ENCODE measurements at places on chromosomes 7 and 10.
A peak's percentile ranks its signal among the peaks of the same experiment; 100 is the strongest.

DNA sequence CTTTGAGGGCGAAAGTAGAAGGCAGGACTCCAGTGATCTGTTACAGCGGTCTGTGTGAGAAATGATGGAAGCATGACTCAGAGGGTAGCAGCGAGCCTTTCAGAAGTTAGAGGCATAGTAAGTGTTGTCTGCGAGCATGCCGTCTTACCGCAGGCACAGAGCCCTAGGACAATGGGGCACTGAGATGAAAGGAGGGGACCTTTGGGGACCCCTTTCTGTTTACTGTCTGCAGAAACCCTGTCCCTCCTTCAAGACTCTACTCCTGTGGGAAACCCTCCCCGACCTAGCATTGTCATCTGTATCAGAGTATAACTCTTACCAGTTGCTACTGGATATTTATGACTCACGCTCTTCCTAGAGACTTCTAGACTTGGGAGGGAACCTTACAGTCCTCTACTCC, 87.2 kb upstream of the AGK start:
- H3K4me3 ChIP-seq = no peak overlapping the region
- H3K36me3 ChIP-seq = no peaks in the 10 kb centered on the region
- H3K27me3 ChIP-seq = no peaks in the 10 kb centered on the region
- no peak for DNase-seq
- no peaks in the 10 kb centered on the region for H3K4me1 ChIP-seq

- no peak for DNase-seq
- H3K4me3 ChIP-seq = no peak overlapping the region
- H3K4me1 ChIP-seq = no peaks in the 10 kb centered on the region
- H3K27me3 ChIP-seq = no peaks in the 10 kb centered on the region
- H3K27ac ChIP-seq = no peak overlapping the region
- no peaks in the 10 kb centered on the region for H3K36me3 ChIP-seq
These were observed 96.6 kb downstream of the ANKRD30A start for GRCh38 chr10:37222046-37222445.

DNA sequence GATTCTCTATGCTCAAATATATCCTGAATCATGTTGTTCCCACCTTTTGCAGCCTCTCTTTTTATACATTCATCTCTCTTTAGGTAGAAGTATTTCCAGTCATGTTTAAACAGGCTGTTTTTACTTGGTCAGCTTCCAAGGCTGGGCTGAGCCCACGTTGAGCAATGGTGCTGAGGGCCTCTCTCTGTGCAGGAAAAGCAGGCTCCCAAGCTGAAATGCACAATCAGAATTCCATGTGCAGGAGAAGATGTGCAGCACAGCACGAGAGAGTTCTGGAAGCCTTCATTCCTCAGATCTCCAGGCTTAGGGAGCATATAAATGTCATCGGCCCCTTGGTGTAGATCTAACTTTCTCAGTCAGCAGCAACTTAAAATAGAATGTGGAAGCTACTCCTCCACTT, 588.5 kb downstream of the TNS3 start:
- H3K36me3 ChIP-seq = no peaks in the 10 kb centered on the region
- no peak overlapping the region for H3K4me3 ChIP-seq
- no peaks in the 10 kb centered on the region for H3K4me1 ChIP-seq
- H3K27ac ChIP-seq = no peak overlapping the region
- H3K27me3 ChIP-seq = no peaks in the 10 kb centered on the region

- H3K27ac ChIP-seq = no peak overlapping the region
- H3K4me1 ChIP-seq = no peaks in the 10 kb centered on the region
- no peaks in the 10 kb centered on the region for H3K27me3 ChIP-seq
- no peaks in the 10 kb centered on the region for H3K36me3 ChIP-seq
- no peak overlapping the region for H3K4me3 ChIP-seq
These were observed 657.2 kb upstream of the PHF14 start for GRCh38 chr7:10316488-10316887.

DNA sequence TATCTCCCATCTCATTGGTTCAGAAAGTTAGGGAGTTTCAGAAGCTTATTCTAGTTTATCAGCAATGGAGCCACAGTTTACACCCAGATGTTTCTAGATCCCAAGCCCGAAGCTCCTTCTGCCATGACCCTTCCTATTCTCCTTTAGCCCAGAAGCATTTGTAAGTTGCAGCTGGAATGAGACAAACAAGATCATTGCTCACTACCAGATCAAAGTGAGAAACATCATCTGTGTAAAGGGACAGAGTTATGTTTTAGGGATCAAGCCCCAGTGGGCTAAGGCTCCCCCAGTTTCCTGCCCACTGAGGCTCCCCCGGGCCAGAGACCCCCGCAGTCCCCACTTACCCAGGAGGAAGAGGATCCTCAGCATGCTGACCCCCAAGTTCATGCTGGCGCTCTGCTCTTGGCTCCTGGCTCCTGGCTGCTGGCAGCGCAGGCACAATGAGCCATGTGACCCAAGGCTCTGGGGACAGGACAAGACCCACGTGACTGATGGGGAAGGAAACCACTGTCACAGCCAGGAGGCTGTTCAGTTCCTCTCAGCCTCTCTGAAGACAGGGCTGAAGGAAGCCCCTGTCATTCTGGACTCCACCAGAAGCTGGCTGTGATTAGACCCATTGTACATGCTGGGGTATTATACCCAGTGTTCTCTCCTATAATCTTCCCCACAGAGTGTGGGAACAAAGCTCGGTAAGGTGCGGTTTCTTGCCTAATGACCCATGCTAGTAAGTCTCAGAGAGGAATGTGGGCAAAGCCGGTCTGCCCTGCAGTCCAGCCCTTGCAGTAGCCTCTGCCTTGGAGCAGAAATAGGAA, at the start of gene TMEM273:
TMEM273 (minus strand) TSS at position 442 of the 812 bp plus-strand sequence; CDS start at position 387, 55 bp downstream.
- H3K36me3 ChIP-seq = no peaks in the 10 kb centered on the region
- peak; percentile 68 for DNase-seq

DNA sequence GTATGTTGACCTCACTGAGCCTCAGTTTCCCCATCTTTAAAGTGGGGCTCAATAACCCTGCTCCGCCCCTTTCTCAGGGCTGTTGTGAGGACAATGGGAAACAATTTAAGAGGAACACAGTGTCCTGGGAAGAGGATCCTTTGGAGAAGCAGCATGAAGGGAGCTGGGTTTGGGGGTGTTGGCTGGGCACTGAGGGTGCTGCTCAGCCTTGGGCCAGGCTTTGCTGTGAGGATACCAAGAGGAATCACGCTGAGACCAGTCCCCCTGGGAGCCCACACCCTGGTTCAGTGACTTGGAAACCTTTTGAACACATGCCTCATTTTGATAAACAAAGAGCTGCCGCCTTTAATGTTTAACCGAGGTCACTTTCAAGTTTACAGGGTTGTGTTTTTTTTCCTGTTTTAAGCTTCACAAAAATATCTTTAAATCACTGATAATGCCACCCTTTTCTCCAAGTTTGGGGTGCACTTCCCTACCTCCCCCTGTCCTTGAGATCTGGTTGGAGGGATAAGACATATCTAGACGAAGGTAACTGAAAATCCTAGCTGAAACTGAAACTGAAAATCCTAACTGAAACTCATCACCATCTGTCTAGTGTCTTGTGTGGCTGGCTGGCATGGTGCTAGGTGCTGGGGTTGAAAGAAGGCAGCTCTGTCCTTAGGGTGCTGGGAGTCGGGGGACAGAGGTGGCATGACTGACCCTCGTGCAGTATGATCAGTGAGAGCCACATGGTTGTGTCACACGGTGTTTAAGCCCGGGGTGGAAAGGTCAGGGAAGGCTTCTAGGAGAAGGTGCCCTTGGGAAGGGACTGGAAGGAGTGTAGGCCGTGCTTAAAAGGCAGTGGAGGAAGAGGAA, 27.7 kb downstream of the ZNF775 start:
- H3K4me1 ChIP-seq = peaks cover 40% of the 10 kb centered on the region
- H3K36me3 ChIP-seq = no peaks in the 10 kb centered on the region
- no peaks in the 10 kb centered on the region for H3K27me3 ChIP-seq
- peak overlapping the region; percentile 99 for H3K27ac ChIP-seq
- peak; percentile 47 for DNase-seq

DNA sequence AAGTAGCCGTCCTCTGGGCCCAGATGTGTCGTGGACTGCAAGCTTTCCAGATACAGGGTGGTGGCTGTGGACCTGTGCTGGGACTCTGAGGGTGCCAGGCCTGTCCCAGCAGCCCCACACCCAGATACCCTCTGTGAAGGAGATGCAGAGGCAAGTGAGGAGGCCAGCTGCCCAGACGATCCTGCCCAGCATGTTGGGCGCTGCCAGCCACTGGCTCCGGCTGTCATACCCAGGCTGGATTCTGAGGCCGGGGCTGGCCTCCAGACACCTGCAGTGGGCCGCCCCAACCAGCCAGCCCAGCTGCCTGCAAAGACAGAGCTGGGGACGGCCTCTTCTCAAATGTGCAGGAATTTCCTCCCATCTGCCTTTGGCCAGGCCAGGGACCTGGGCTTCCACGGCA, 39.1 kb upstream of the EBF3 start:
- no peak overlapping the region for H3K4me3 ChIP-seq
- no peaks in the 10 kb centered on the region for H3K4me1 ChIP-seq
- H3K27ac ChIP-seq = no peak overlapping the region
- no peak for DNase-seq

DNA sequence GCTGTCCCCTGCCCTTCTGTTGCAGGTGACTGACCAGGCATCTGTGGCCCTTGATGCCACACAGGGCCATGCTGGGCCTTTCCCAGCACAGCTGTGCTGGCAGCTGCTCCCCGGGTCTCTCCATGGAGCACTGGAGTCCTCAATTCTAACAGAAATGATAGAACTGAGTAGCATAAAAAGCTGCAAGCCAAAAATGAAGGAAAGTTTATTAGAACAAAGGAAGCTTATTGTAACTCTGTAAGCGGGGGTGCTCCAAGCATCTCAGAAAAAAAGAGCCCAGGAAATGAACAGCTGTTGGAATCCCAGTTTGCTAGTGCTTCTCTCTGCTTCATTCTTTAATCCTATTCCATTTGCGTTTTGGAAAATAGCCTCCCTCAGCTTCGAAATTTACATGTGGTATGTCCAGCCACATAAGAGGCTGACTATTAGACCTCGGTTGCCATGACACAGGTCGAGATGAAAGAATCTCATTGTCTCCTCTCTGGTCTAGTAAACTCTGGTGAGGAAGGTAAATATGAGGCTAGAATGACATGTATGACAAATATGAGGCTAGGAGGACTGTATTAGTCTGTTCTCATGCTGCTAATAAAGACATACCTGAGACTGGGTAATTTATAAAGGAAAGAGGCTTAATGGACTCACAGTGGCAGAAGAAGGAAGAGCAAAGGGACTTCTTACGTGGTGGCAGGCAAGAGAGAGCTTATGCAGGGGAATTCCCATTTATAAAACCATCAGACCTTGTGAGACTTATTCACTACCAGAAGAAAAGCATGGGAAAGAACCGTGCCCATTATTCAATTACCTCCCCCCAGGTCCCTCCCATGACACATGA, 23.7 kb downstream of the EPDR1 start:
- H3K27me3 ChIP-seq = no peaks in the 10 kb centered on the region
- H3K4me1 ChIP-seq = peaks cover 28% of the 10 kb centered on the region
- no peak overlapping the region for H3K27ac ChIP-seq
- H3K4me3 ChIP-seq = no peak overlapping the region
- H3K36me3 ChIP-seq = no peaks in the 10 kb centered on the region
- no peak for DNase-seq

GRCh38 chr10:133379152-133379800, at the start of gene PAOX:
PAOX (plus strand) TSS chr10:133379262; CDS start chr10:133379317, 55 bp downstream.
- peak; percentile 77 for DNase-seq
- H3K27me3 ChIP-seq = no peaks in the 10 kb centered on the region
- peaks cover 10% of the 10 kb centered on the region for H3K4me1 ChIP-seq
- no peaks in the 10 kb centered on the region for H3K36me3 ChIP-seq
- H3K4me3 ChIP-seq = peak within 1 kb of the TSS; percentile 76

DNA sequence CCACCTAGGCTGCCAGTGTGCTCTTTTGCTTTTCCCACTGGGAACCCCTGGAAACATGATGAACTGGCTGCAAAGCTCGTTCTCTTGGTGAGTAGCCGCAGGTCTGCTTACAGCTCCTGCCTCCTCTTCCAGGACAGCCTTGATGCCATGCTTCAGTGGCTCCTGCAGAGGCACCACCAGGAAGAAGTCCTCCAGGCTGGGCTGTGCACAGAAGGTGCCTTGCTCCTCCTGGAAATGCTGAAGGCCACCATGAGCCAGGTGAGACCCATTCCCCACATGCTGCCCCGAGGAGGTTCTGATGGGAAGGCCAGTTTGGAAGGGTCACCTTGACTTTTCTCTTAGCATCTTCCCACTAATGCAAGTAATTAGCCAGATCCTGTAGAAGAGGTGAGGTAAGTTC, 125.8 kb downstream of the LRRC18 start:
- H3K4me1 ChIP-seq = no peaks in the 10 kb centered on the region
- H3K4me3 ChIP-seq = no peak overlapping the region
- no peaks in the 10 kb centered on the region for H3K27me3 ChIP-seq
- H3K36me3 ChIP-seq = no peaks in the 10 kb centered on the region
- no peak overlapping the region for H3K27ac ChIP-seq
- DNase-seq = no peak

DNA sequence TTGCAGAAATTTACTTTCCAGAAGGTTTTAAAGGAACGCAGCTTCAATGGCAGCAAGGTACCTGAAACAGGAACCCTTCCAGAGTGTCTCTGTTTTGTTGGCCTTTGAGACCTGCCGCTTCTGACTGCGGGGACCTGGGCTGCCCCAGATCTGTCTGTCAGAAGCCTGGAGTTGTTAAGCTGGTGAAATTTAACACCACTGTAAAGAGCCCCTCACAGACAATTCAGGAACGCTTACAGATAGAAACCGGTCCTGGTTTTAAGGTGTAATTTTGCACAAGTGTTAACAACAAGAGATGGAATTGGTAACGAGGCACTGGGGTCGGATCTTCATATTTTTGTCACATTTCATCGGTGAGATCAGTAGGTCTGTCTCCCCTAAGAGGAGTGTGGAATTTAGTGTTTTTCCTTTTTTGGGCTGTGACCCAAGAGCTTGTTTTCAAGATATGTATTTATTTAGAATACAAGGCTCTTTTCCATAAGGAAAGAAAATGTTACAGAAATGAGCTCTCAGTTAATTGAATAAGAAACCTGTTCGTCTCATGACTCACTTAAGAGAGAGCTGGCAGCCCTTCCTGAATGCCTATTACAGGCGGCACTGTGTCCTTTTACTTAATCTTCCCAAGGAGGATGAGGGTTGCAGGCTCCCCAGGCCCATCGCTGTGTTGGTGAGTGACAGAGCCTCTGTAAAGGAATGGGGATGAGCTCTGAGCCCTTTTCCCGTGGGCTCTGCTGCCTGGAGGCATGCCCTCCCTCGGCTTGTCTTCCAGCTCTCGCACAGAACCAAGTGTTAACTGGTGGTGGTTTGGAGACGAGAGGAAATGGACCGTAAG, 168.7 kb downstream of the CUX1 start:
- H3K36me3 ChIP-seq = no peaks in the 10 kb centered on the region
- H3K4me1 ChIP-seq = peaks cover 7% of the 10 kb centered on the region
- DNase-seq = no peak

DNA sequence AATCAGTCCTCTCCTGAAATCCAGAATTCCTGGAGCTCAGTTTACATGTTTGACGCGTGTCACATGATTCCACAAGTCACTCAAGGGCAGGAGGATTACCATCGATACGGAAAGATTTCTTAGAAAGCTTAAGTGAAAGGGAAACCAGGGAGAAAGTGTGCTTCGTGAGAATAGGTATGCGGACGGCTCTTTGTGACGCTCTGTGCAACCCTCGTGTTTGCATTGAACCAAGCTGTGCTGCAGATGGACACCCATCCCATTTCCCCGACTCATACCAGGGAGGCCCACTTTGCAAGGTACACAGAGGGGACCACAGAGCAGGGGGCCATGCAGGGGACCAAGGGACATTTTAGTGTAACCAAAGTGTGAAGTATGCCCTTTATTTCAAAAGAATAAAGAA, 43.2 kb downstream of the IKZF1 start:
- no peak for DNase-seq
- no peak overlapping the region for H3K27ac ChIP-seq
- H3K4me1 ChIP-seq = no peaks in the 10 kb centered on the region
- no peaks in the 10 kb centered on the region for H3K36me3 ChIP-seq
